Activated CD8-positive, alpha-beta T cell treated with anti-CD3 and anti-CD28 coated beads, Interleukin-2, amount 10 ng/mL, durations not matched to agents 7 days and 5 days (primary cell): ENCODE measurements at places on chromosomes 16 and 17. TPM values are rescaled to one million over a fixed set of nuclear protein-coding genes. Genes with fewer than 3 reads are reported as not detected.

- no peaks in the 10 kb centered on the region for H3K4me1 ChIP-seq
- peaks cover 42% of the 10 kb centered on the region for H3K36me3 ChIP-seq
- H3K4me3 ChIP-seq, result no peak overlapping the region
- no peak for DNase-seq
- no peak overlapping the region for H3K27ac ChIP-seq
These were observed 22.9 kb downstream of the KLHDC4 start for GRCh38 chr16:87742781-87743490.

Gene CCL3
- total RNA-seq, result 5.1 TPM

DNA sequence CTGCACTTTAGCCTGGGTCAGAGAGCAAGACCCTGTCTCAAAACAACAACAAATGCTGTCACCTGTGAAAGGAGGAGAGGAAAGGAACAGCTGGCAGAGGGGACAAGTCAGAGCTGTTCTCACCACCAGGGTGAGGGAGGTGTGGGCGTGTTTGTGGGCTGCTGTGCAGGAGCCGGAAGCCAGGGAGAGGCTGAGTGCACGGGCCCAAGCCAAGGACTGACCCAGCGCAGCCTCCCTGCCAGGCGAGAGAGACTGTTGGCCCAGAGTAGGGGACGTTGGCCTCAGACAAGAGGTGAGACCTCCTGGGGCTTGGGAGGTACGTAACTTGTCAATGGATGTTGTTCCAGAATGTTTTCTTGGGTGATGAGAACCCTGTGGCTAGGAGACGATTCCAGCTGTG is 10.7 kb downstream of the SPNS2 start:
- DNase-seq, result peak; percentile 80
- H3K4me1 ChIP-seq, result peaks cover 60% of the 10 kb centered on the region
- peak overlapping the region; percentile 64 for H3K27ac ChIP-seq
- no peaks in the 10 kb centered on the region for H3K27me3 ChIP-seq
- H3K4me3 ChIP-seq, result peak overlapping the region; percentile 37
- H3K36me3 ChIP-seq, result no peaks in the 10 kb centered on the region

Gene P2RX1
- 1.1 TPM for total RNA-seq
